RWPE2 (cell line): ENCODE measurements at places on chromosomes 4 and X.
A peak's percentile ranks its signal among the peaks of the same experiment; 100 is the strongest.

GRCh38 chr4:98851806-98852205 is 77.1 kb downstream of the EIF4E start:
- DNase-seq = no peak

DNA sequence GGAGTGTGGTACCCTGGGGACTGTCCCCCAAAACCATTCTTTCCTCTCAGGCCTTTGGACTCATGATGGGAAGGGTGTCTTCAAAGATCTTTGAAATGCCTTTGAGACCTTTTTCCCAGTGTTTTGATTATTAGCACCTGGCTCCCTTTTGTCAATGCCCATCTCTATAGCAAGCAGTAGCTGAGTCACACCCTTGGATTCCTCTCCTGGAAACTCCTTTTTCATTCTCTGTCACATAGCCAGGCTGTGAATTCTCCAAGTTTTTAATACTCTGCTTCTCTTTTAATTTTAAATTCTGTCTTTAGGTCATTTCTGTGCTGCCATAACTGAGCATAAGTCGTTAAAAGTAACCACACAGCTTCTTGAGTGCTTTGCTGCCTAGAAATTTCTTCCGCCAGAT is 29.7 kb downstream of the IL21 start:
- no peak for DNase-seq

DNA sequence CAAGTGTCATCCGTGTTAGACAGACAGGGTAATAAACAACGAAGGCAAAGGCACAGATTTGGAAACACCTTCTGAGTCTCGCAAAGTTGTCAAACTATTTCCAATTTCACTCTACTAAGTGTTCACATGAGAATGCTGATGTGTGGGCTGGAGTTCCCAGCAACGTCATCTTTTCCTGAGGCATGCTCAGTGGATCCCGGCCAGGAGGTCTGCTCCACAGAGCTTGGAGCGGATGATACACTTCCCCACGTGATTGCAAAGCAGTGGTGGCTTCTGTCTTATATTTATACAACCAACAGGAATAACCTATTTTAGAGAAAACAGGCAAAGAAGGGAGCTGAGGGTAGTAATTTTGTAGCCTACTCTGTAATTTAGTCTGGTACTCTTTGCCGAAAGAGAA is 40.1 kb upstream of the PDK3 start:
- DNase-seq = no peak

DNA sequence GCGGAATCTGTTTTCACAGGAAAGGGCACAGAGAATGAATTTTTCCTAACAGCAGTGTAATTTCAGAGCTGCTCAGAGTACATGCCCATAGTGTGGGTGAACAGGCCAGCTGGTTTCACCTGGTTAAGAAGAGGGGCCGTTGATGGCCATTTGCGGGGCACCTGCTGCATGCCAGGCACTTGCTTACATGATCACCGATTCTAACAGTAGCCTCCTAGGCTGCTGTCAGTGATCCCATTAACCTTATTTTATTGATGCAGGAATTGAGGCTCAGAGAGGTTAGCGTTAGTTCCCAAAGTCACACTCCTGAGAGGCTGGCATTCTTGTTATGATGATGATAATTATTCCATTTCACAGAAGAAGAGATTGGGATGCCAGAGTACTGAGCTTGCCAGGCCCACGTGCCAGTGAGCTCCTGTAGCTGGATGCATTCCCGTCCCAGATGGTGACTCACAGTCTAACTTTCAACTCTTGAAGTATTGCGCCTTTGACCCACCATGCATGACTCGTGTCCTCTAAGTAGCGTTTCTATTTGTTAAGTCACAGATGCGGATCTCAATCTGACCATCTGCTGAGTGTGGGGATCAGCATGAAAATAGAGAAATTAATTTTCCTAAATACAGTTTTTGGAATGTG is 76.5 kb downstream of the PSAPL1 start:
- DNase-seq = no peak

GRCh38 chr4:54152846-54153600 is 53.1 kb downstream of the GSX2 start:
- no peak for DNase-seq

DNA sequence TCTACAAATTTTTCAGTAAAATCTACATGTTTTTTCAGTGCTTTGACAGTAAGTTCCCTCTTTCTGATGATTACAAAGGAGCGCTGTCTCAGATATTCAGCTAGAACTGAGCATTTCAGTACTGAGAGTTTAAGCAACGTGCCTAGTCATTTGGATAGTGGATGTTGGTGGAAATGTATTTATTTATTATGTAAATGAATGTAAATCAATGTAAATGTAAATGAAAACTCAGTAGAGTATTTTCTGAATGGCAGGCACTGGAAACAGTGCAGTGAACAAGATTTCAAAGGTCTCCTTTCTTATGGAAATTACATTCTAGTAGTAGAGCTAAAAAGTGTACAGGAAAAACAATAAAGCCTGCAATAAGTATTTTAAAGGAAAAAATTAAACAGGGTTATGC is 370.2 kb upstream of the SPANXN4 start:
- DNase-seq = no peak

- DNase-seq = no peak
These were observed 7.0 kb downstream of the C4orf50 start for GRCh38 chr4:6011271-6011671.

DNA sequence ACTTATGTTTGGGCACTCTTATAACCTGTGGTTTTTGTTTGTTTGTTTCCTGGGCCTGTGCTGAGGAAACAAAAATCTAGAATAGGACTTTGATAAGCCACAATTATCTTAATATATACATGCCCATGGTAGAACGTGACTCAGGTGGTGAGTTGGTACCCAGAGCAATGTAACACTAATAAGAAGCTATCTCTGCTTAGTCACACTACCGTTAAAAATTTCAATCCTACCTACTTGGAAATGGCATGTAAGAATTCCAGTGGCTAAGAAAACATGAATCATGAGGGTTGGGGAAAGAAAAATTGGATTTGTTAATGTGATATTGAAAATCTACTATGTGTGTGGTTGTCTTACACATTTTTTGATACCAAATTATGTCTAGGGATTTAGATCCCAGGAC is 30.5 kb upstream of the ADGRG2 start:
- DNase-seq = no peak

DNA sequence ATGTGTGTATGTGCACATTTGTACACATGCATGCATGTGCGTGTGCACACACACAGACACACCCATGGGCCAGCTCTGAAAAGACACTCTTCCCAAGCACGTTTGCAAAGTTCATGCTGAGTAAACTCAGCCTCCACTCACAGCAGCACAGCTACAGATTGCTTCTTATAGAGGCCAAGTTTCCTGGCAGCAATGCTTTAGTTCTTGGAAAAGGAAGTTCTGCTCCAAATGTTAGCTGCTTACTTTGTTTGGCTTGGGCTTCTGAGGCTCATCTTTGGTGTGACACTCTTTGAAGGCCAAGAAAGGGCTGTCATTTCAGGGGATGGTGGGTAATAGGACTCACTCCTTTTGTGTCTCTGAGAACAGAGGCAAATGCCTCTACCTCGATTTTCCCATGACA is 6.6 kb downstream of the PLP1 start:
- no peak for DNase-seq

- no peak for DNase-seq
These were observed 22.1 kb upstream of the NDST3 start for GRCh38 chr4:118012142-118012541.

DNA sequence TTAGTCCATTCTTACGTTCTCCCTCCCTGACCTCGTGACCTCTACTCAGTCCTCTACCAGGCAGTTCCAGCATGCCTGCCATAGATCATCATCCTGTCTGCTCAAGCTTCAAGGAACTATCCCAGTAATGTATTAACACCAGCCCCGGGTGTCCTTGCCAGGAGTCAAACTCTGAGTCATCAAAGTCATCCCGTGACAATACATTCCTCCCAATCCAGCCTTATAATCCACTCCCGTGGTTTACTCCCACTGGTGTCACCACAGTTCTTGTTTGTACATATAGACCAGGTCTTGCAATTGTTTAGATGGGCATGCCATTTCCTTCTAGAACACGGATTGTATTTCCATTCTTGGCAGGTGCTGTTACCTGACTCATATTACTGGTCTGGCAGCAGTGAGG is 68.7 kb upstream of the TAB3 start:
- DNase-seq = no peak

GRCh38 chr4:173171987-173172386 is 3.4 kb downstream of the GALNT7 start:
- no peak for DNase-seq

- no peak for DNase-seq
These were observed 169.4 kb downstream of the MGST2 start for GRCh38 chr4:139834981-139835391.

- no peak for DNase-seq
These were observed 3.1 kb downstream of the TFDP3 start for GRCh38 chrX:133215017-133215416.

- DNase-seq = peak; percentile 60
These were observed 43.4 kb downstream of the SHROOM2 start for GRCh38 chrX:9829308-9830267.

DNA sequence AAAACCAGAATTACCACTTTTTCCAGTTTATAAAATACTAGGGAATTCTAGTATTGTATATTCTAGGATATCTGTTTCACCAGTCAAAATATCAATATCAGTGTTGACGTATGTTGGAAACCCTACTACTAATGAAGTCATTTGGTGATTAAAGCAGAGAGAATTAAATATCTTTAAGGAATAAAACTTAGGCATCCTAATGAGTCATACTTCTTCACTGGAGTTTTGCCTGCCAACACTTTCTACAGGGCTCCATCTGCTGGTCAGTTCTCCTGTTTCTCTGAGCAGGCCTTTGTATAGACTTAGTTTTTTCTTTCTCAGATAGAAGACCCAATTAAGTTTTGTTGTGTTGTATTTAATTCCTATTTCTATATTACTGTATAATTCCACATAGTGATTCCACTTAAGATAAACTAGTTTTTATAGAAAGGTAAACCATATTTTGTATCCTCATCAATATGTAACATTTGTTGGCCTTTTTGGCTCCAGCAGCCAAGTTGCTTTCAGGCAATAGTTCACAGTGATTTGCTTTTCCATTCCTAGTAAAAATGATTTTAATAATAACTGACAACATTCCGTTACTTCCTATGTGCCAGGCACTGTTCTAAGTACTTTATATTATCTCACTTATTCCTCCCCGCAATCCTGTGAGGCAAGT is 3.5 kb downstream of the AP1AR start:
- no peak for DNase-seq

DNA sequence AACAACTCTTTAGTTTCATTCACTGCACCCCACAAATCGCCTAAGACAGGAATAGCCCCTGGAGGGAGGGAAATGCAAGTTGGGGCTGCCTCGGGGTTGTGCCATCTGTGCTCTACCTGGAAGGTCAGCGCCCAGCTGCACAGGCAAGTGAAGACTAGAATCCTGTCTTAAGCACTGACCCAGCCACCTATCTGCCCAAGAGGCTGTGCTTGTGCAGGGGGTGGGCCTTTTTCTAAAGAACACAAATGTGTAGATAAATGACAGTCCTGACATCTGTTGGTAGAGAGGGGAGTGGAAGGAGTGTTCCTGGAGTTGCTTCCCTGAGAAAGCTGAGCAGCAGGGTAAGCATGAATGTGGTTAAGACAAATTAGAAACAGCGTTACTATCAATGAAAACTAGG is 15.7 kb downstream of the ZNF518B start:
- DNase-seq = no peak

DNA sequence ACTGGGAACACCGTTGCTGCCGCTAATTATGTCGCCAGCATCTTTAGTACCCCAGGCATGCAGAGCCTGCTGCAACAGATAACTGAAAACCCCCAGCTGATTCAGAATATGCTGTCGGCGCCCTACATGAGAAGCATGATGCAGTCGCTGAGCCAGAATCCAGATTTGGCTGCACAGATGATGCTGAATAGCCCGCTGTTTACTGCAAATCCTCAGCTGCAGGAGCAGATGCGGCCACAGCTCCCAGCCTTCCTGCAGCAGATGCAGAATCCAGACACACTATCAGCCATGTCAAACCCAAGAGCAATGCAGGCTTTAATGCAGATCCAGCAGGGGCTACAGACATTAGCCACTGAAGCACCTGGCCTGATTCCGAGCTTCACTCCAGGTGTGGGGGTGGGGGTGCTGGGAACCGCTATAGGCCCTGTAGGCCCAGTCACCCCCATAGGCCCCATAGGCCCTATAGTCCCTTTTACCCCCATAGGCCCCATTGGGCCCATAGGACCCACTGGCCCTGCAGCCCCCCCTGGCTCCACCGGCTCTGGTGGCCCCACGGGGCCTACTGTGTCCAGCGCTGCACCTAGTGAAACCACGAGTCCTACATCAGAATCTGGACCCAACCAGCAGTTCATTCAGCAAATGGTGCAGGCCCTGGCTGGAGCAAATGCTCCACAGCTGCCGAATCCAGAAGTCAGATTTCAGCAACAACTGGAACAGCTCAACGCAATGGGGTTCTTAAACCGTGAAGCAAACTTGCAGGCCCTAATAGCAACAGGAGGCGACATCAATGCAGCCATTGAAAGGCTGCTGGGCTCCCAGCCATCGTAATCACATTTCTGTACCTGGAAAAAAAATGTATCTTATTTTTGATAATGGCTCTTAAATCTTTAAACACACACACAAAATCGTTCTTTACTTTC is 1.8 kb downstream of the UBQLN2 start:
- no peak for DNase-seq

- no peak for DNase-seq
These were observed 121.8 kb upstream of the TMEM47 start for GRCh38 chrX:34778916-34779315.

GRCh38 chr4:128457726-128458125 is 170.1 kb upstream of the PGRMC2 start:
- DNase-seq = no peak

- DNase-seq = no peak
These were observed 100.3 kb upstream of the RPL34 start for GRCh38 chr4:108519911-108520601.

DNA sequence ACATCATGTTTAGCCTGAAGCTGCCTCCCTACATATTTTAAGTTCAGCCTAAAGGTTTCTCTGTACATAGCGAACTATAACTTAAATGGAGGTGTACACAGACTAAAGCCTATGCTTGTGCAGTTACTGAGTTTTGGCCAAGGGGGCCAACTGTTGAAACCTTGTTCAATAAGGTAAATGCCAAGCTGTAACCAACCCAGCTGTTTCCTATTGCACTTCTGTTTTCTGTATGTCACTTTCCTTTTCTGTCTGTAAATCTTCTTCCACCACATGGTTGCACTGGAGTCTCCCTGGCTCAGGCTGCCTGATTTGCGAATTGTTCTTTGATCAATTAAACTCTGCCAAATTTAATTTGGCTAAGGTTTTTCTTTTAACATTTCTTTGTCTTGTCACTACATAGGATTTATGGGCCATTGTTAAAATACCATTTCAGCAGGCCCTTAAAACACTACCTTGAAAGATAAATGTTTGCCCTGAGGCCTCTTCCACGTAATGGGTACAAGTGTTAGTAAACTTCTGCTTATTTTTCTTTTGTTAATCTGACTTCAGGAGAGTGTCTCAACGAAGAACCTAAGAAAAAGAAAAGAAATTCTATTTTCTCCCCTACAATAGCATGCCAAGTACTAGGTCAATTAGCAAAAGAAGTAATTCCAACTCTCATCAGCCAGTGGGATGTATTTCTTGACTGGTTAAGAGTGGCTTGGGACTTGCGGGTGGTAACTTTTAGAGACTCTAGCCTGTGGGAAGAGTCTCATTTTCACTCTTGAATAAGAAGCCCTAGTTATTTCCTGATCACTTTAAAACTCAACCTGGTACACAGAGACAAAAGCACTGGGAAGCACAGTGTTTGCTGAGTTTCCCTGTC is 45.7 kb upstream of the PRSS12 start:
- no peak for DNase-seq
